ENCODE measurements at places on chromosomes 16 and 17.
A peak's percentile ranks its signal among the peaks of the same experiment; 100 is the strongest.

DNA sequence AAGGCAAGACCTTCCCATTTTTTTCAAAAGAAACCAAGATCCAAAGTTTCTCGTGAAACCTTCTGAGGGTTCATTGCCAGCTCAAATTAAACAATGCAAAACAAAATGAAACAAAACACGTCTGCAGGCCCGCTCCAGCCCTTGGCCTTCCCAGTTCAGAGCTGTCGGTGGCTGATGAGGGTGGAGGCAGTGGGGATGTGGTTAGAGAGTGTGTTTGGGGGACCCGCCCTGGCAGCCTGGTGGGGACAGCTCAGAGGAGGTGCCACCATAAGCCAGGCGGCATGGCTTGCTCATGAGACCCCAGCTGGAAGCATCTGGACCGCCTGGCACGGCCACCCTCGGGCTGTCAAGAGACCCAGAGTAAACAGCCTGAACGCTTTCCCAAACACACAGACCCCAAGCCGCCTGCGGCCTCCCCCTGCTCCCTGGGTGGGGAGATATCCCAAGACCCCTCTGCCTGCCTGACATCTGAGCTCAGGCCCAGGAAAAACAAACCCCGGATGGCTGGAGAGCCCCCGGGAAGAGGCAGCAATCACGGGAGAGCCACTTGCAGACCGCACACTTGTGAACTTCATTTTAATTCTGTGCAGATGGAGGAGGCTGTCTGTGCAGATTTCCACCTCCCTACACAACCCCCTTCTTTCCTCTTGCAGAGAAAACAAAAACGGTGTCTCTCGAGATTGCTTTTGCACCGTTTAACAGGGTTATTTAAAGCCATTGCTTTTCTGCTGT lies 35.4 kb upstream of the LITAF start:
- DNase-seq = no peak

- DNase-seq = no peak
These were observed 74.6 kb upstream of the TMEM97 start for GRCh38 chr17:28244446-28244845.

DNA sequence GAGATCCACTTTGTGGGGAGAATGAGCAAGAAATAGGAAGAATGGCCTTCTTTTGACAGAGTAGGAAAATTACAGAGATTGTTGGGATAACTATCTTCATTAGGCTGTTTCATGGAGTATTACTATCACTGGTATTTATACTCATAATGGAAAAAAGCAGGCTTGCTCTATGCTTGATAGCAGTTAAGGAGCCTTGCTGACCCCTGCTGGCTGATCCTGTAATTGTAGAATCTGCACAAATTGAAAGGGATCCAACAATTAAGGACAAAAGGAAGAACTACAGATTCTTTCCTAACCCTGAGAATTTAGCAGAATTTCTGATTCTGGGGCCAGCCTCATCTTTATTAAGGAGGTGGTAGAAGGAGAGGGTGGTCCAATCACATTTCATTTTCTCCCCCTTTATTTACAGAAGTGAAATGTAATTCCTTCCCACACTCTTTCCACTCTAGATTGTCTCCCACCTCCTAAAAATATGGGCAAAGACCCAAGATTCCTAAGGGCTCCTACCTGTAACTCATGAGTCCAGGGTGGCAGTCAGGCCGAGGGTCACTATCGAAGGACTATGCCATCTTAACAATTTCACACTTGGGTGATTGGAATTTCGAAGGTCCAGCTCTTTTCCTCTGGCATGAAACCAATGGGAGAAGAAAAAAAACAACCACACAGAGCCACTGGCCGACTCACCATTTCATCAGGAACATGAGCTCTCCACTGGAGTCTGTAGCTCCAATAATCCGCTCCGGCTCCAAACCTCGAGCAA lies 26.3 kb downstream of the NFE2L1 start:
- peak; percentile 70 for DNase-seq

GRCh38 chr17:16973760-16974540 lies 2.0 kb upstream of the TNFRSF13B start:
- no peak for DNase-seq

DNA sequence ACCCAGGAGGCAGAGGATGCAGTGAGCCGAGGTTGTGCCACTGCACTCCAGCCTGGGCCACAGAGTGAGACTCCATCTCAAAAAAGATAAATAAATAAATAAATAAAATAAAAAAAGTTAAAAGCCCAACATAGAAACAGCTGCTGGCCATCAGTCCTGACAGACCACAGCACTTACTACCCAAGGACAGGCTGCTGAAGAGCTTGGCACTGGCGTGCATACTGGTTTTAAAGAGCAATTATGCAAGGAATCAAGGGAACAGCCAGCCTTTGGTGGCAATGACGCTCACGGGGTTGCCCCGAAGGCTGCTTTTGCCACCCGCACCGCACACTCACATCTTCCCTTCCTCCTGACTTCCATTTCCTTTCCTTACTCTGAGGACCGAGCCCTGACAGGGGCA lies 4.2 kb downstream of the PLD6 start:
- DNase-seq = no peak

- no peak for DNase-seq
These were observed 475 bp upstream of the AMDHD2 start for GRCh38 chr16:2519711-2520080.

DNA sequence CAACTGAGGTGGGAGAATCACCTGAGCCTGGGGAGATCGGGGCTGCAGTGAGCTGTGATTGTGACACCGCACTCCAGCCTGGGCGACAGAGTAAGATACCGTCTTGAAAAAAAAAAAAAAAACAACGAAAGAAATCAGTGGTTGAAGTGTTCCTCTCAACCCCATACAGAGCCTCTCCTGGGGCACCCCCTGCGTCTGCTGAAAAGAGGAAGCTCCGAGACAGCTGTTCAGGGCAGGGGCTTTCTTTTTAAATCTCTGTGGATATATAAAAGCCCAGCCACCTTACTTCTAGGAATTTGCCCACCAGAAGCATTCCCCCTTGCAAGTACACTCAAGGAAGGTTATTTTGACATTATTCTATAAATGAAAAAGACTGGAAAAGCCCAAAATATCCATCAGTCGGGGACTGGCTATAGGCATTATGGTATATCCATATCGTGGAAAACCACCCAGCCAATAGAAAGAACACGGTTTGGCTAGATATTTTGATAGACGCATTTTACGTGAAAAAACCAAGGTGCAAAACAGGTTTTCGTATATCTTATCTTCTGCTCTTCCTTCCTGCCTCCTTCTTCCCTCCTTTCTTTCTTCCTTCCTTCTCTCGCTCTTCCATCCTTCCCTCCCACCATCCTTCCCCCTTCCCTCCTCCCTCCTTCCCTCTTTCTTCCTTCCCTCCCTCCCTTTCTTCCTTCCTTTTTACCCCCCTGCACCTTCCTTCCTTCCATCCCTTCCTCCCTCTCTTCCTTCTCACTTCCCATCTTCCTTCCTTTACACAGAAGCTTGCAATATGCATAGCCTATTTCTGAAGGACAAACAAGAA lies 9.2 kb upstream of the CCL22 start:
- DNase-seq = no peak

- DNase-seq = no peak
These were observed 91.5 kb downstream of the ZFHX3 start for GRCh38 chr16:72956124-72957064.

GRCh38 chr16:86934581-86935375 lies 356.4 kb downstream of the FOXL1 start:
- no peak for DNase-seq

DNA sequence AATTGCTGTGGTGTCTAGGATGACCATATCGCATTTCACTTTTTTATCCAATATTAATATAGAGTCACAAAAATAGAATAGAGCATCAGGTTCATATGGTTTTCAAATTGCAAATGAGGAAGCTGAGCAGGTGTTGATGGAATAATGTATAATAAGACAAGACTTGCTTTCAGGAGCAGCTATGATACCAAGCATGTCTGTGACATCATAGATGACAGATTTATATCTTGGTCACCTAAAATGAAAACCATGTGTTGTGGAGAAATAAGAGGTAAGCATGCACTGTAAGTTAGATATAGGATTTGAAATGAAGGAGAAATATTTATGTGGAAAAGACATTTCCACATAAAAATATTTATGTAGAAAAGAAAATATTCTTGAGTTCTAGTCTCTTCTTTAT lies 8.6 kb downstream of the MEIOC start:
- DNase-seq = no peak

DNA sequence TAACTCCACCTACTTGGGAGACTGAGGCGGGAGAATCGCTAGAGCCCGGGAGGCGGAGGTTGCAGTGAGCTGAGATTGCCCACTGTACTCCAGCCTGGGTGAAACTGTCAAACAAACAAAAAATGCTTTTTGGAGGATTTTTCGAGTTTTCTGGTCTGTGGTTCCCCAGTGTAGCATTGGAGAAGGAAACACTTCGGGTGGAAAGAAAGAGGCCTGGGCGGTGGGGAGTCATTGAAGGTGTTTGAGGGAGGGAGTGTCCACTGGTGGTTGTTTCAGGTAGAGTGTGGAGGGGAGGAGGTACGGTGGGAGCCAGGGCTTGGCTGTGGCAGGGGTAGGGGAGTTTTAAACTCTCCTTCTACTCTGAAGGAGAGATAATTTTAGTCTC lies 1.2 kb downstream of the RNF213 start:
- no peak for DNase-seq

- no peak for DNase-seq
These were observed 629 bp upstream of the UNC119 start for GRCh38 chr17:28553000-28553505.

DNA sequence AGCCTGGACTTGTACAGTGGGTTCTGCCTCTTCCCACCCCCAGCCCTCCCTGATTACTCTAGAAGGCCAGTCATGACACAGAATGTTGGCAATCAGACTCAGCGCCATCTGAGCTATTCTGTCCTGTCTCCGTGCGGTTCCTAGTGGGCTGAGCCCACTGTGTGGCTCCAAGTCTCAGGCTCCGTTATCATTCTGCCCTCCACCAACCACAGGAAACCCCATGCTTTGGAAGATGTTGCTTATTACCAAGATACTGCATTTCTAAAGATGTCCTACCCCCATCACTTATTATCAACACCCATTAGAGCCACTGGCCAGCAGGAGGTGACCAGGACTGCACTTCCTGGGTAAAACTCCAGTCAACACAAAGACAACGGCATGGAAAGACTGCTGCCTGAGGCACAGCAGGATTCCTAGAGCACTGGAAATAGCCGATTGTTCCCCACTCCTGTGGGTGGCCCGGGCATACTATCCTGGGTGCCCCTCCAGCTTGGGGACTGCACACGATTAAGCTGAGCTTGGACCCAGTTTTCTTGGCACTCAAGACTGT lies 133.6 kb downstream of the AATF start:
- no peak for DNase-seq

GRCh38 chr16:85730186-85730465 lies 20.8 kb downstream of the C16orf74 start:
- DNase-seq = no peak

DNA sequence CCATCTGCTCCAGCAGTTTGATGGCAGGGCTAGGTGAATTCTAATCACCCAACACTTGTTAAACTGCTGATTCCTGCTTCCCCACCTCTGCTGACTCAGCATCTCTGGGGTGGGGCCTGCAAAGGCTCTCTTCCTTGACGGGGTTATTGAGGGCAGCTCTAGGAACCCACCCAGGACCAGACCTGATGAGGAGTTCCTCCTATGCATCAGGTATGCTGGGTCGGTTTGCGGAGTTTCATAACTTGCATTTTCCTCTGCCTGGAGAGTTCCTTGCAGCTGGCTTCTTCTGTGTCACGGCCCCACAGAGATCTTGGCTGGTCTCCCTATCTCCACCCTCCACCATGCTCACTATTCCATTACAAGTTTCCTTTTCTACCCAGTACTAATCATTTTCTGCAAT lies 93.4 kb upstream of the CCL2 start:
- DNase-seq = no peak

DNA sequence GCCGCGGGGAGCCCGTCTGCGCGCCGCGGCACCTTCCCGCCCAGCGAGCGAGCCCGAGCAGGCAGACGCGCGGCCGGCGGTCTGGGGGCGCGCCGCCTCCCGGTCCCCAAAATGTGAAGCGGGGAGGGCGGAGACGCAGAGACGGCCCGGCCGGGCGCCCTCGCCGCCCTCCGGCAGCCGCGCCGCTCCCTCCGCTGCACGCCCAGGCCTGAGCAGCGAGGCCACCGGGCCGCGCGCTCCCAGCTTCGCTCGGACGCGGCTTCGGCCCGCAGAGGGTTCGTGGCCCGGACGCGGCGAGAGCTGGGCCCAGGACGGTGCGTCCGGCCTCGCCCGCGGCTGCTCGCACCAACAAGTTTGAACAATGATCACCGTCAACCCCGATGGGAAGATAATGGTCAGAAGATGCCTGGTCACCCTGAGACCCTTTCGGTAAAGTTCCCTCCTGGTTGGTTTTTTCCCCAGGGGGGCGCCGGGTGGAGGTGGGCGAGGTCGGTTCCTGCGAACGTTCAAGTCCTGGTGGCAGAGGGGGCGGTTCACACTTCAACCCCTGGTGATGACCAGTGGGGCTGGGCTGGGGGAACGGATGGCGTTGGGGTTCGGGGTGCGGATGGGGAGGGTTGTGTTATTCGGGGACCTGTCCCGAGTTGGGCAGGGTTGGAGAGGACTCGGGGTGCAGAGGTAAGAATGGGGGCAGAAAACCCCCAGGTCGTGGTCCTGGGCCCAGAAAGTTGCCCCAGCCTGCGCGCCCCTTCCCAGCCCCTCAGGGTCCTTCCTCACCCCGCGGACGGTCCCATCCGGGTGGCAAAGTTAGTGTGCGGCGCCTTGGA lies 678 bp downstream of the MGAT5B start:
- no peak for DNase-seq

DNA sequence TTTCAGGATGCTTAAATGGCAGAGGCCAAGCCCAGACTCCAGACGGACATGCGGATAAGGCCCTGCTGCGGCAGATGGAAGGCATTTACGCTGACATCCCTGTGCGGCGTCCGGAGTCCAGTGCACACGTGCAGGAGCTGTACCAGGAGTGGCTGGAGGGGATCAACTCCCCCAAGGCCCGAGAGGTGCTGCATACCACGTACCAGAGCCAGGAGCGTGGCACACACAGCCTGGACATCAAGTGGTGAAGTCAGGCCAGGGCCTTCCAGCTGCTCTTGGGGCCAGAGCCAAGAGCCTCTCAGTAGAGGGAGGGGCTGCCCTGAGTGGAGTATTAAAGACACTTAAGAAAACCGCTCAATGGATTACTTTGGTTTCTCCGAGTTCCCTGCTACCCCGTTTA lies 29.4 kb downstream of the NARF start:
- DNase-seq = no peak

- no peak for DNase-seq
These were observed 32.5 kb upstream of the ARHGAP44 start for GRCh38 chr17:12756786-12757185.

GRCh38 chr17:42980766-42981397 lies 517 bp downstream of the RUNDC1 start:
- peak; percentile 28 for DNase-seq

- peak; percentile 48 for DNase-seq
These were observed 12.4 kb downstream of the HDAC5 start for GRCh38 chr17:44110823-44111633.

DNA sequence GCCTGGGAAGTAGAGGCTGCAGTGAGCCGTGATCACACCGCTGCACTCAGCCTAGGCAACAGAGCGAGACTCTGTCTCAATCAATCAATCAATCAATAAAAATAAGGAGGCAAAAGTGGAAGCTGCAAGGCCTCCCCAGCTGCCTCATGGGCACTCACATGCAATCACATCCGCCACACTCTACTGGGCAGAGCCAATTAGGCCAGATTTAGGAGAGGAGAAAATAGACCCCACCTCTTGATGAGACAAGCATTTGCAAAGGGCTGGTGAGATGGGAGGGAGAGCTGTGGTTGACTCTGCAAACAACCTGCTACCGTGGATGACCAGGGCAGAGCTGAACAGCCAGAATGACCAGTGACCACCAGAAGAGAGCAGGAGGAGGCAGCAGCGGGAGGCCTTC lies 14.7 kb upstream of the GSG1L start:
- DNase-seq = no peak

GRCh38 chr16:53822936-53823529 lies 119.1 kb downstream of the FTO start:
- DNase-seq = no peak
